Frontal cortex (tissue), 4 donors: ENCODE measurements at places on chromosomes 13 and 19. TPM values are rescaled to one million over a fixed set of nuclear protein-coding genes. Genes with fewer than 3 reads are reported as not detected.

Gene STOML3
- total RNA-seq, result not detected

Gene KIR3DL1
- total RNA-seq, result not detected

Gene ATP4B
- total RNA-seq, result not detected

Gene ERICH4
- not detected for total RNA-seq

Gene FAM124A
- 8.6 TPM for total RNA-seq

Gene GSX1
- total RNA-seq, result 0.41 TPM

Gene CD22
- total RNA-seq, result not detected

Gene FCER2
- not detected for total RNA-seq

Gene THSD1
- total RNA-seq, result 12.2 TPM

Gene KLK12
- total RNA-seq, result not detected

Gene PLIN5
- total RNA-seq, result 0.82 TPM

Gene NKG7
- not detected for total RNA-seq

Gene ZFP28
- total RNA-seq, result 35.5 TPM

Gene LYPD3
- under 0.01 TPM for total RNA-seq
